ENCODE measurements at places on chromosomes 3 and 15.

DNA sequence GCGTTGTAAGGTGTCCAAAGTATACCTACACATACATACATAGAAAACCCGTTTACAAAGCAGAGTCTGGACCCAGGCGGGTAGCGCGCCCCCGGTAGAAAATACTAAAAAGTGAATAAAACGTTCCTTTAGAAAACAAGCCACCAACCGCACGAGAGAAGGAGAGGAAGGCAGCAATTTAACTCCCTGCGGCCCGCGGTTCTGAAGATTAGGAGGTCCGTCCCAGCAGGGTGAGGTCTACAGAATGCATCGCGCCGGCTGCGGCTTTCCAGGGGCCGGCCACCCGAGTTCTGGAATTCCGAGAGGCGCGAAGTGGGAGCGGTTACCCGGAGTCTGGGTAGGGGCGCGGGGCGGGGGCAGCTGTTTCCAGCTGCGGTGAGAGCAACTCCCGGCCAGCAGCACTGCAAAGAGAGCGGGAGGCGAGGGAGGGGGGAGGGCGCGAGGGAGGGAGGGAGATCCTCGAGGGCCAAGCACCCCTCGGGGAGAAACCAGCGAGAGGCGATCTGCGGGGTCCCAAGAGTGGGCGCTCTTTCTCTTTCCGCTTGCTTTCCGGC lies 318.6 kb downstream of the FGF12 start:
- DNase-seq = no peak

GRCh38 chr3:47421741-47422649 lies 41.2 kb downstream of the PTPN23 start:
- no peak for DNase-seq

GRCh38 chr3:82342521-82342920 lies 581.1 kb upstream of the GBE1 start:
- DNase-seq = no peak

GRCh38 chr3:119293871-119294695 lies at the start of gene ARHGAP31:
Gene ARHGAP31, plus strand, starts transcription at chr3:119294383. Its CDS starts 522 bp downstream, at chr3:119294905.
- DNase-seq = peak; percentile 63

- DNase-seq = no peak
Observed at GRCh38 chr3:10775828-10776227, 40.2 kb upstream of the SLC6A11 start.

GRCh38 chr15:74050127-74050526 lies 32.2 kb downstream of the GOLGA6A start:
- no peak for DNase-seq

DNA sequence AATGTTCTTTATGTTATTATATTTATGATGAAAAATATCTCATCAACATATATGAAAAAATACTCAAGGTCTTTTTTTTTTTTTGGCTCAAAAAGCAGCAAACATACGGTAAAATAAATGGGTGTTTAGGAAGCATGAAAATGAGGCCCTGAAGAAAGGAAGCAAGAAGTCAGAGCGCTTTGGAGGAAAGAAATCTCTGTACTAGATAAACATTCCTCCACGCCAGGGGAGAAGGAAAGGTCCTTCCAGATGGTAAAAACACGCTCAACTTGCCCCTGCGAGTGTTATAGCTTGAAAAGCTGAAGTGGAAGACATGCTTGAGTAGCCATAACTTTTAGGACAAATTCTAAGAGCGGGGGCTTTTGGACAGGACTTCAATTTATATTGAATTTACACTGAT lies 52.9 kb downstream of the FEM1B start:
- DNase-seq = no peak

GRCh38 chr3:184176377-184177330 lies 2.0 kb downstream of the AP2M1 start:
- DNase-seq = no peak

DNA sequence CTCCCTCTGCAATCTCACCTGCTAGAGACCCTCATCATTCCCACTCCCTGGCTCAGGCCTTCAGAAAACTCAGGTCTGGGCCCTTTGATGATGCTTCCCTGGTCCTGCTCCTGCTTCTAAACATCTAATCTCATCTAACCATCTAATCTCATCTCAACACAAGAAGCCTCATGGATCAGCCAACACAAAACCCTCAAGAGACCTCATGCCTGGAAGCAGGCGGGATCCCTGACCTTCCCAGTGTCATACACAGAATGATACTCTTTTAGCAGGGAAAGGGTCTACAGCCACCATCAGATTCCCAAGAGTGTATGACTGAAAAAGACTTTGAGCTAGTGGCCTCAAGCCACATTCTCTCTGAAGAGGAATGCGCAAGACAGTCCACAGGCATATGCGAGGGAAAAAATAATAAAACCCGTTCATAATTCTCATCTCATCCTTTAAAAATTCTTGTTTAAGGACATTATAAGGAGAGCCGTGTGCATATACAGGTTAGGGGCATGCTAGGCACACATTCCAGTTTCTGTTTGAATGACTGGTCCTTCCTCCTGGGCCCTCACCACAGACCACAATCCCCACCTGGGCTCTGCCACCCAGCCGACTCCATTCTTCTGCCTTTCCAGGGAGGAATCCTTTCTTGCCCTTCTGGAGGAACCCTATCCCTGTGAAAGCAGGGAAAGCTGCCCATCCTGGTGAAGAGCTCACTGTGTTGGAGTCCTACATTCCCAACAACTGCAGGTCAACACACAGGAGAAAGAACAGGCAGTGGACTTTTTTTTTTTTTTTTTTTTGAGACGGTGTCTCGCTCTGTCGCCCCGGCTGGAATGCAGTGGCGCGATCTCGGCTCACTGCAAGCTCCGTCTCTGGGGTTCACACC lies 2.2 kb downstream of the ZXDC start:
- no peak for DNase-seq

DNA sequence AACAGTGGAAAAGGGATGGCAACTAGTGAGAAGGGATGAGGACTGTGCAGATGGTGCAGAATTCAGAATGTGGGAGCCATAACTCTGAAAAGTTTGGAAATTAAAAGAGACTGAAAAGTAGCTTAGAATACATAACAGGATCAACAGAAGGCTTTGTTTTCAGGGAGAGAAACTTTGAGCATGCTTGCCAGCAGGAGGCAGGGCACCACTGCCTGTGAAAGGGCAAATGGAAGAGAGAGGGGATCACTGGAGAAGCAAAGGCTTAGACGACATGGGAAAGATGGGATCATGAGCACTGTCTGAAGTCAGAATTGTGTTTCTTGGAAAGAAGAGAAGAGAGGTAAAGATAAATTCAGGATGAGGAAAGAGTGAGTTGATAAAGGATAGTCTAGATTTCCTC lies 99.6 kb downstream of the ABI3BP start:
- DNase-seq = no peak

- DNase-seq = no peak
Observed at GRCh38 chr3:142657033-142657432, 60.8 kb downstream of the PLS1 start.

DNA sequence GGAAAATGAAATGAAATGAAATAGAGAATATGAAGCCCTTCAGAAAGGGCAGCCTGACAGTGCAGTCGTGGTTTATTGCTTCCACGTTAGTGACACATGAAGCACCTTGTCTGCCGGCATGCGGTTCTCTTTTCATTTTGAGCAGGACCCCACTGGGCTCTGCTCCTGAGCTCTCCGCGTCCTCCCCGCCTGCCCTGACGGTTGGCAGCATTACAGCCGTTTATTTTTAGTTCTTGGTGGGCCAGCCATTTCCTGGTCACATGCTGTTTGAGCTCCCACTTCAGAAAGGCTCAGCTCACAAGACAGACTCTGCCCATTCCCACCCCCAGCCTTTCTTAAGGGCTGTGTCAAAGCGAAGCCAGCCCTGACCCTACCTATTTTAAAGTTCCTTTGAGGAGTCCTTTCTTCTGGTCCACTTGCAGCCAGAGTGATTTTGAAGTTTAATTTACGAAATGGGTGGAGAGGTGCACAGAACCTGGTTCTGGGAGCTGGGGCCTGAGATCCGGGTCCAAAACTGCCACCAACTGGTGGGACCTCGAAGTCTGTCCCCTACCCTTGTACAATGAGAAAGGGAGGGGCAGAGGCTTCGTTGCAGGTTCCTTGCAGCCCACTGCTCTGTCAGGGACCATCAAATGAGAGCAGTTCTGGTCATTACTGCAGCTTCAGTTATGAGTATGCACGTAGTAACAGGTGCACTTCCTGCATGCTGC lies 60.1 kb downstream of the MGLL start:
- DNase-seq = no peak

- DNase-seq = no peak
Observed at GRCh38 chr3:23272820-23273219, 69.7 kb downstream of the UBE2E2 start.

GRCh38 chr3:138833899-138834595 lies 681 bp downstream of the PIK3CB start:
- DNase-seq = peak; percentile 31

- no peak for DNase-seq
Observed at GRCh38 chr15:43317566-43318184, 12.7 kb downstream of the LCMT2 start.

DNA sequence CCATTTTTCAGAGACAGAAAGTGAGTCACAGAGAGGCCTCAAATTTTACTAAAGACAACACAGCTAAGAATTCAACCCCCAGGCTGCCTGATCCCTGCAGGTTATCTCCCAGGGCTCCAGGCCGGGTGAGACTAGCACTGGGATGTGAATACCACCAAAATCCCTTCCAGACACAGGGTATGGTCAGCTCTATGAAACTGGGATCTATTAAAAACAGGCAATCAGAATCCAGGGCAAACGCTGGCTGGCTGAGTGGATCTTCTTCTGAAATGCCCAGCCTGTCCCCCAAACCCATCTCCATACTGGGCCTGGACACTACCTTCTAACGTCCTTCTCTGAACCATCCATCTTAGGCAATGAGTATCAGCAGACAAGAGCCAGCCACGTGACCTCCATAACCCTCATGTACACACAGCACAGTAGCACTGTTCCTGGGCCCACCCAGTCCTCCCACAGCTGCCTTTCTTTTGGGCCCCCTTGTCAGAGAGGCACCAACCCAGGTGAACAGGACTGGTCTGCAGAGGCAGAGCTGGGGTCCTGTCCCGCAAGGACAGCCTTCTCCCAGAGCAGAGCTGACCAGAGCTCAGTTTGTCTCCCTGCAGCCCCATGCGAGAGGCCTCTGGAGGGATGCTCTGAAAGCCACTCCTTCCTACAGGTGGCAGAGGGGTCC lies 1.9 kb downstream of the RAB6B start:
- DNase-seq = no peak

GRCh38 chr15:76158815-76159214 lies 99.0 kb downstream of the TMEM266 start:
- DNase-seq = no peak

DNA sequence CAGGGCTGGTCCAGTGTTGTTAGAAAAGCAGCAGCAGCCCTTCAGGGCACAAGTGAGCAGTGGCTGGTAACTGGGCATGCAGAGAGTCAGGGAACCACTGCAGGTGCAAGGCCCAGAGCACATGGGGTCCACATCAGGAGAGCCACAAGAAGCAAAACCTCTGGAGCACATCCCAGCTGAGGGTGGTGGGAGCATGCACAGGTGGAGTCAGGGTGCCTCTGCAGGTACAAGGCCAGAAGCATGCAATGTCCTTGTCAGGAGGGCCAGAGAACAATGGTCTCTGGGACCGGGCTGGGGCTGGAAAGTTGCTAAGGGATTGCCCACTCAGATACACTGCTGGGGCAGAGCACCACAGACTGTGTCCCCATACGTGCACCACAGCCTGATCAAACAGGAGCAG lies 226.1 kb upstream of the UBE2E2 start:
- DNase-seq = no peak

- DNase-seq = no peak
Observed at GRCh38 chr15:82177291-82178010, 85.1 kb downstream of the EFL1 start.

DNA sequence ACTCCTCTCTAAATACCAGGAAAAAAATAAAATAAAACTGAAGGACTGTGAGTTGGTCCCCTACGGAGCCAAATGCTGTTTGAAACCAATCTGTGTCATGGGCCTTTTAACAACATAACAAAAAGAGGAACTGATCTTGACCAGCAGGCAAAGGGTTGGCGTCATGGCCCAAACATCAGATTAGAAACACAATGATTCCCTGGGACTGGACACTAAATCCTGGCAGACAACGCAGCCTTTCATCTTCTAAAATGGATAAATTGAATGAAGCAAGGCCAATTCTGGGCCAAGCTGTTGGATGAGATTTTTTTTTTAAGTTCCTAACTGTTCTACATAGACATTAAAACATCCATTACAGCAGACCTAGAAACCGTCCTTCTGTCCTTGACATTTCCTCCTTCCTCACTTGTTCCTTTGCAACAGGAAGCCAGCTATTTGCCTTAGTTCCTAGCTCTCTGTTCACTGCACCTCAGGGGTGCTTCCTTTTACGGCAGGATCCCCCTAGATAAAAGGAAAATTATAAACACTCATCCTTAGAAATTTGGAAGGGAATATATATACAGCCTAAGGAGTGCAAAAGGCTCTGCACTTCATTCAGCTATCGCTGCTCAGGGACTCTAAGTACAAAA lies 21.6 kb upstream of the TAFA4 start:
- DNase-seq = no peak

GRCh38 chr3:30401971-30402370 lies 204.4 kb upstream of the TGFBR2 start:
- DNase-seq = no peak

DNA sequence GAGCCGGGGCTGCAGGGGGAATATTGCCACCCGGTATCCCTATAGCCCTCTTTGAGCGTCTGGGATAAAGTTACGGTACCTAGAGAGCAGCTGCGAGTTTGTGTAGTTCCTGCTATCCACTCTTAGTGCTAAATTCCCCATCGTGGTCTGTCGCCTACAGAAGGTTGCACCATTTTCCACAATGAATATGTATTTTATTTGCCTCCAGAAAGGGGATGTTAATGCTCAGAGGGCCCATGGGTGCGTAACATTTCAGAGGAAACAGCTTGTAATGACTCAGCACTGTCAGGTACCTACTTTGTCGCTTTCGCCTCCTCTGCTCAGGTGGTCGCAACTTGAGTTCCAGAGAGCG lies 1.1 kb downstream of the SLCO3A1 start:
- DNase-seq = no peak

GRCh38 chr3:923161-923910 lies 169.5 kb upstream of the CNTN6 start:
- DNase-seq = no peak

- DNase-seq = no peak
Observed at GRCh38 chr3:40715551-40715950, 190.8 kb downstream of the ZNF621 start.

DNA sequence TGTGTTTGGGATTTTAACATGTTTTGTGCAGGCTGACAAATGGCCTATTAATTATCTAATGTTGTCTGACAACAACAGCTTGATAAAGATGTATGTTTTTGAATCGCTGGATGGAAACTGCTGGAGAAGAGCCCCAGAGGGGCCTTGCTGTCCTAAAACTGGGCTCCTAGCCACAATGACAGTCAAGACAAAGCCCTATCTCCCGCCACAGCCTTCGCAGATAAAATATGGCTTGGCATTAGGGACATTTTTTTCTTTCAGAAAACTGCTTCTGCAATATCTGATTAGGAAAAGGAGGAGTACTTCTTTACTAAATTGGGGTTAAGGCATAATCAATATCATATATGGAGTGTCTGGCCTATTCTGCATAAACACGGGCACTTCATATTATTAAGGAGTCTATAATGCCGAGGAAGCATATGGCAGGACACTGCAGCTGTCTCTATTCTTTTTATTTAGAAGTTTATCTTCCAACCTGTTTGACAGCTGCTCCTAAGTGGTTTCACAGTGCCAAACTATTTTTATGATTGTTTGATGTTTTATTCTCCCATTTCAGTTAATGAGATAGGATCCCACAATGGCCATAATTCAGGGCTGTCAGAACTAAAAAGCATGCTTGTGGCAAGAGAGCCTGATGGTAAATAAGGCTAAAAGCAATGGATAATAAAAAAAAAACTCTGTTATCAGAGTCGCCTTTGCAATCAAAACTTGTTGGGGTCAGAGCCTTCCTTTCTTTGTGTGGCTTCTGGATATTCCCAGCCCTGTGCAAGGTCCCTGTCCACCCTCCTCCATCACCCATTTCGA lies 210.1 kb downstream of the MECOM start:
- no peak for DNase-seq

GRCh38 chr3:159458010-159458409 lies 530.6 kb upstream of the IL12A start:
- no peak for DNase-seq

All from stimulated activated CD8-positive, alpha-beta memory T cell treated with anti-CD3 and anti-CD28 coated beads, Interleukin-7, amount 100 ng/mL, for 1 hour (primary cell).